ENCODE measurements at places on chromosomes 13 and 19.

GRCh38 chr19:50453243-50453642 lies 20.6 kb downstream of the MYBPC2 start:
- no peak for DNase-seq

DNA sequence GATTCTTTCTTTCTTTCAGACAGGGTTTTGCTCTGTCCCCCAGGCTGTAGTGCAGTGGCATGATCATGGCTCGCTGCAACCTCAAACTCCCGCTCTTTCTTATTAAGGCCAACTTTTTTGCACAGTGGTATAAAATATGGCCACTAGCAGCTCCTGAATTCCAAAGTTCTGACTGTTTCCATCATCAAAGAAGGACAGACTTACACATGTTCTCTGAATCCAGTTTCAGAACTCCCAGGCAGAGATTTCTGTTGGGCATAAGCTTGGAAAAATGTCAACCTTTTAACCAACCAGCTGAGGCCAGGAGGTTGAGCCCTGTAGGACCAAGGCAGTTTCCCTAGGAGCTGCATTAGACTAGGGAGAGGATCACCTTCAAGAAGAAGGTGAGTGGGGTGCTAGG lies 184.1 kb downstream of the HS6ST3 start:
- no peak for DNase-seq

DNA sequence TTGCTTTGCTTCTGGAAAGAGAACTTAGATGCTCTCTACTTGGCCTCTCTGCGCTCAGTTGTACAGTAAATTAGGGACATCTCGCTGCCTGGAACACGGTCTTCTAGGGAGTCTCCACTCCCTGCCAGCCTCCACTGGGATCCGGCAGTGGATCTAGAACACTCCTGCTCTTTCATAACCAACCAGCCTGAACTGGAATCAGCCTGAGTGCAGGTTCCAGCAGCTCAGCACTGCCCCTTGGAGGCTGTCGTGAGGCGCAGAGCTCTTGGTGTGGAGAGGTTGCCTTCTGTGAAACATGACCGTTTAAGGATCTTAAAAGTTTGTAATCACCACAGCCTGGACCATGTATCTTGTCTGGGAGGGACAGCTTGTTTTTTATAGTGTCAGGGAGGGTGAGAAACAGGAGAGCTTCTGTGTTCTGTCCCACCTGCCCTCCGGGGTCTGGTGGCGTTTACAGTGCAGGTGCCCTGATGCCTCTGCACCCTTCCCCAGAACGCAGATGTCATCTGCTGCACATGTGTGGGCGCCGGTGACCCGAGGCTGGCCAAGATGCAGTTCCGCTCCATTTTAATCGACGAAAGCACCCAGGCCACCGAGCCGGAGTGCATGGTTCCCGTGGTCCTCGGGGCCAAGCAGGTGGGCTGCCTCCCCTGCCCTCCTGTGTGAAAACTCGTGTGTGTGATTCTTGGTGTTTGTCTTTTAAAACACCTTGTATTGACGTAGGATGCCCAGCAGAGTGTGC lies 24.8 kb downstream of the UPF1 start:
- no peak for DNase-seq

GRCh38 chr13:20798027-20798426 lies 24.3 kb upstream of the EEF1AKMT1 start:
- DNase-seq = no peak

GRCh38 chr13:98927951-98928927 lies 49.6 kb downstream of the DOCK9 start:
- no peak for DNase-seq

- DNase-seq = no peak
Measured at GRCh38 chr19:4939466-4939865, 29.4 kb upstream of the KDM4B start.

GRCh38 chr19:52171321-52172169 lies at the start of gene ZNF836:
Gene ZNF836 (minus strand): TSS chr19:52171621. CDS start chr19:52168072, 3,549 bp downstream.
- peak; percentile 95 for DNase-seq

- no peak for DNase-seq
Measured at GRCh38 chr13:100483841-100484381, 104.7 kb downstream of the GGACT start.

- DNase-seq = no peak
Measured at GRCh38 chr13:27139565-27139964, 32.0 kb downstream of the USP12 start.

GRCh38 chr19:21210037-21210621 lies 68.3 kb downstream of the ZNF431 start:
- DNase-seq = no peak

- DNase-seq = no peak
Measured at GRCh38 chr19:51161266-51161665, 19.2 kb downstream of the SIGLEC7 start.

GRCh38 chr13:67267136-67267535 lies 37.0 kb upstream of the PCDH9 start:
- no peak for DNase-seq

DNA sequence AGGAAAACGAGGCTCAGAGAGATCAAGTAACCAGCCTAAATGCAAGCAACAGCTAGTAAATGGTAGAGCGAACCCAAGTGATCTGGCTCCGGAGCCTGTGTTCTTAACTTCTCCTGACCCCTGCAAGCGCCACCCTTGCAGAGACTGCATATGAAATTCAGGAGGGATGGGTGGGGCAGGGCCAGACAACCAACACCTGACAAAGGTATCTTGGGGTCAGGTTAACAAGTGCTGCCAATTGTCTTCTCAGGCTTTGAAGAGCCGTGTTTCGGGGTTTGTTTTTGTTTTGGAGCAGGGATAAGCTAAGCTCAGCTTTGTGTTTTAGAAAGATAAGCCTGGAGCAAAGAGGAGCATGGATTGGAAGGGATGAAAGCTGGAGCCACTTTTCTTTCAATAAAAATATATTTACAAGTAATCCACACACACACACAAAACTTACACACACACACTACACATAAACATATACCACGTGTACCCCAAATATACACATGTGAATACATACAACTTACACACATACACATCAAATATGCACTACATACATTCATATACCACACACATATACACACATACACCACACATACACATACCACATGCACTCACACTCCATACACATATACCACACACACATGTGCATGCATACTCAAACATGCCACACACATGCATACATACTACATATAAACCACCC lies 722.0 kb downstream of the DIAPH3 start:
- DNase-seq = no peak

- DNase-seq = no peak
Measured at GRCh38 chr19:48090281-48090802, 20.3 kb downstream of the PLA2G4C start.

DNA sequence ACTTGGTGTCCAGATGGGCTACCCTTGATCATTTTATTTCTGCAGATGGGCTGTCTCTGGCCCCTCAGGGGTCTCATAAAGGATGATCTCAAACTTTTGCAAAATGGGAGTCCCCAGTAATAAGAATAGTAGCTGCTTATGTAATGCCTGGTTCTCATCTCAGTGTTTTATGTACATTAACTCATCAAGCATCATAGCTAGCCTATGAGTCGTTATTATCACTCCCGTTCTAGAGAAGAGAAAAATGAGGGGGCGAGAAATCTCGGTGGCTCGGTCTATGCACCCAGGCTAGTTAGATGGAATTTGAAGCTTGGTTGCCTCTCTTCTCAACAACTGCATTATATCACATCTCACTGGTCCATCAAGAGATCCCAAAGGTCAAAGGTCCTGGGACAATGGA lies 3.4 kb downstream of the CACNG6 start:
- DNase-seq = no peak

GRCh38 chr19:6473647-6474046 lies 7.9 kb downstream of the DENND1C start:
- DNase-seq = no peak
